ENCODE measurements at places on chromosomes 6 and 20.

- peak; percentile 63 for DNase-seq
Measured at GRCh38 chr6:31769684-31770371, 7.3 kb downstream of the VWA7 start.

DNA sequence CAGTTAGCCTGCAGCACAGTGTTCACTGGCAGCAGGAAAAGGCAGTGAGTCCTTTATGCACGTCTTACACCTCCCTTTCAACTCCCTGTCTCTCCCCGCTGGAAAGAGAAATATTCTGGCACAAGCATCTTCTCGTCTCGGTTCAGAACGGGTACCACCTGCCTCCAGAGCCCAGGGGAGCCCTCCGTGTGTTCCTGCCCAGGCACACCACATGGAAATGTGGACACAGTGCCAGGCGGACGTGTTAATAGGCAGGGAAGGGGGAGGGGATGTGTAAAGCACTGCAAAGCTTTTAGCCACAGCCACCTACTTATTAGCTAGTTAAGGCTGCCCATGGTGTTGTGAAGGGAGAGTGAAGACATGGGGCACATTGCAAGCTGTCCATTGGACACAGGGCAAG is 219.7 kb downstream of the FARS2 start:
- no peak for DNase-seq

DNA sequence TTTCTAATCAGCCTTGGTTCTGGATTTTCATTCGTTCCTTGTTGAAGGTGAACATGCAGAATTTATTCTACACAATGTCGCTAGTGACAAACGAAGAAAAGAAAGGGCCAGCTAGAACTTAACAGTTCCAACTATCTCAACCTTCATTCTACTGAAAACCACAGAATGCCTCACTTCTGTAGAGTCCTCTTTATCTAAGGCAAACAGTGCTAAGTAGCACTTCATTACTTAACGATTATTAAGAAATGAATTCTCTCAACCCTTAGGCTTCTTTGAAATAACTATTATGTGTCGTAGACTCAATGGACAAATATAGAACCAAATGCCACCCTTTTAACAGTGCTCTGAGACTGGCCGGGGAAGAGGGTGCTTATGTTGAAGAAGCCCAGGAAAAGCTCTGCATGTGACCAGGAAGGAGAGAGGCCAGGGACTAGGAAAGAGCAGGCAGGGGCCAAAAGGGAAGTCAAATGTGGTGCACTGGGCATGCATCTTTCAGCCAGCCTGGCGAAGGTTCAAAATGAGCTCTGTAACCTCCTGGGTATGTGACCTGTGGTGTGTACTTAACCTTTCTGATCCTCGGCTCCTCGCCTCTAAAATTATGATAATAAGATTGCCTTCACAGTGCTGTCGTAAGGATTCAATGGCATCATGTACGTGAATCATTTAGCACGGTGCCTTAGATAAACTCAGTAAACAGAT is 55.4 kb upstream of the BMP2 start:
- DNase-seq, result no peak

GRCh38 chr6:30654798-30655742 is 8.1 kb downstream of the C6orf136 start:
- no peak for DNase-seq

DNA sequence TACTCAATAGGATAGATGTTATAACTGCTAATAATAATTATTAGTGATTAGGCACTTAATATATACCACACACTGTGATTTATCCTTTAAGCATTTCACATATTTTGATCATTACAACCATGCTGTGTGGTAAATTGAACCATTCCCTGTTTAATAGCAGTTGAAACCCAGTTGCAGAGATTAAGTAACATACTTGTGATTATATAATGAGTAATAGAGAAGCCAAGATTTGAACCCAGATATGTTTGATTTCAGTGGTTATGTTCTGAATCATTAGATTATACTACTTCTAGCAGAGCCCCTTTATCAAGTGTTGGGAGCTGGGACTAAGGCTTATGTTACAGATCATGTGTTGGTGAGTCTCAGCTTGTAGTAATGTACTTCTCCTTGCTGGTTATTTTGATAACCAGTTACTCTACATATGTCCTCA is 44.1 kb downstream of the STK4 start:
- no peak for DNase-seq

GRCh38 chr6:131290955-131291354 is 155.7 kb downstream of the AKAP7 start:
- DNase-seq, result no peak

DNA sequence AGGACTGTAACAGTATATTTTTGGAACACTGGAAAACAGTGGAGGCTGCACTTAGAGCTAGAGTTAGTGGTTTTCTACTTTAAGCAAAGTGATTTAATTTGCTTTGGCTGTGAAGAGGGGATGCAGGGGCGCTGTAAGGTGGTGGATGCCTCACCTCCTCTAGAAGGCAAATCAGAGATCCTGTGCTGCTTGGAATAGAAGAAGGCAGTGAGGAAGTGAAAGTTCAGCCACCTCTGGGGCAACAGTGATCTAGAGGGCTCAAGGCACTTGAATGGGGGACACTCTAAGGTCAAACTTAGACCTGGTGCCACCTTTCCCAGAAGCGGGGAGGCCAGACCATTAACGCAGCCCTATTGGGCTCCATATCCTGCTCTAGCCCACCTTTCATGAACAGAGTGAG is 19.0 kb upstream of the SNRPB2 start:
- no peak for DNase-seq

DNA sequence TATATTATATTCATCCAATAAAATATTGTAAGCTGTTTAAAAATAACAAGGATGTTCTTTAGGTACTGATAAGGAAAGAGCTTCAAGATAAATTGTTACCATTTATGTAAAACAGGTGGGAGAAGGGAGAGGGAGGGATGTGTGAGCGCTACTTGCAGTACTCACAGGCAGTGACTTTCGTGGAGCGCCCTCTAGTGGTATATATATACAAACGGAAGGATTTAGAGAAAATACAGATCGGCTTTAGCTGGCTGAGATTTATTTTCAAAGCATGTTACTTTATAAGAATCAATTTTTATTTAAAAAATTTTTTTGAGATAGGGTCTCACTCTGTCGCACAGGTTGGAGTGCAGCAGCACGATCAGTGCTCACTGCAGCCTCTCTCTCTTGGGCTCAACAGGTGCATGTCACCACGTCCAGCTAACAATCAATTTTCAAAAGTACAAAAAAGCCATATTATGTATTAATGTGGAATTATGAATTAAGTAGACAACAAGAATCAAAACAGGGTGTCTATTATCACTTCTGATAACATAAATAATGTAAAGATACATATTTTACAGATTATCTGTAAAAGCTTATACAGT is 3.3 kb upstream of the MOG start:
- no peak for DNase-seq

DNA sequence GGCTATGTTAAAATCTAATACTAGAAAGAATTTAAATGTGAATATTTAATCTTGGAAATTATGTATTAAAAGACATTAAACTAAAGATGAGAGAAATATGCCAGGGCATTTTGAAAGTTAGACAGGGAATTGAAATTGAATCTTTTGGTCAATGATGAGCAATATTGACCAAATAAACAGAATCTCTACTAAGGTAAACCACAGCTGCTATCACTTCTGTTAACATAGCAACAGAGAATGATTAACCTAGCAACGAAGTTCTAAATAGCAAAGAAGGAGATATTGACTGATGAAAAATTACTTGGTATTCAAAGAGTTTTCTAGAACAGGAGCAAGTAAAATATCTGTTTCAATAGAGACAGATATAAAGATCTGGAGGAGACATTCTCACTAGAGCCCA is 45.2 kb upstream of the RSPO3 start:
- DNase-seq, result no peak

- no peak for DNase-seq
Measured at GRCh38 chr20:1305712-1306111, 23.2 kb downstream of the SDCBP2 start.

- no peak for DNase-seq
Measured at GRCh38 chr6:90497411-90497810, 89.5 kb downstream of the MAP3K7 start.

- DNase-seq, result no peak
Measured at GRCh38 chr6:157538168-157538567, 157.2 kb downstream of the ZDHHC14 start.

DNA sequence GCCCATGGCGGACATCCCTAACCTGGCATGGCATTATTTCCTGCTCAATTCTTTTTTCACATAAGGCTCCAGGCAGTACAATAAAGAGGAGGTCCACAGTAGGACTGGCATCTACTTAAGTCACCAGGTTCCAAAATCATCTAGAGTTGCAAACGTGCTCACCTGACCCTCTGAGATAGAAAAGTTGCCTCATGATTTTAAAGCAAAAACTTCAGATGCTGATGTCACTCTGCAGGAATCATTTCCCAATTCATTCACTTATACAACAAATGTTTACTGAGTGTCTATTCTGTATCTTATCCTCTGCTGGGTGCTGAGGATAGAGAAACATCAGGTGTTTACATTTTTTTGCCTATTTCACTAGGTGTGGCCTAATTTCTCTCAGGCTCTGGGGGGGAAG is 2.2 kb downstream of the ADGRF4 start:
- no peak for DNase-seq

DNA sequence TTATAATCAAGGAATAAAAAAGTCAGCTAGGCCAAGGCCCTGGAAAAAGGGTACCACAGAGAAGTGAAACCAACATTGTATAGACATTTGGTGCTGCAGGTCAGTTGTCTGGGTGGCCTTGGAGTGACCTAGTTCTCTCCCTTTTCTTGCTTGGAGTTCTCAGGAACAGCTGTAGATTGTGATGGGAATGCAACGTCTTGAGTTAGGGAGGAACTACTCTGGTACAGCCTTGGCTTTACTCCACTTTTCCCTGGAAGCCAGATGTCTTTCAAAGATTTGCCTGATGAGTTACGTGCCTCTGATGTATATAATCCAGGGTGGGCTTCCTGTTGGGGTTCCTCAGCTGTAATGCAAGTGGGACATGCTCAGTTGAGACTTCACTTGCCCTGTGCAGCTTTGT is 694.7 kb downstream of the HTR1B start:
- no peak for DNase-seq

DNA sequence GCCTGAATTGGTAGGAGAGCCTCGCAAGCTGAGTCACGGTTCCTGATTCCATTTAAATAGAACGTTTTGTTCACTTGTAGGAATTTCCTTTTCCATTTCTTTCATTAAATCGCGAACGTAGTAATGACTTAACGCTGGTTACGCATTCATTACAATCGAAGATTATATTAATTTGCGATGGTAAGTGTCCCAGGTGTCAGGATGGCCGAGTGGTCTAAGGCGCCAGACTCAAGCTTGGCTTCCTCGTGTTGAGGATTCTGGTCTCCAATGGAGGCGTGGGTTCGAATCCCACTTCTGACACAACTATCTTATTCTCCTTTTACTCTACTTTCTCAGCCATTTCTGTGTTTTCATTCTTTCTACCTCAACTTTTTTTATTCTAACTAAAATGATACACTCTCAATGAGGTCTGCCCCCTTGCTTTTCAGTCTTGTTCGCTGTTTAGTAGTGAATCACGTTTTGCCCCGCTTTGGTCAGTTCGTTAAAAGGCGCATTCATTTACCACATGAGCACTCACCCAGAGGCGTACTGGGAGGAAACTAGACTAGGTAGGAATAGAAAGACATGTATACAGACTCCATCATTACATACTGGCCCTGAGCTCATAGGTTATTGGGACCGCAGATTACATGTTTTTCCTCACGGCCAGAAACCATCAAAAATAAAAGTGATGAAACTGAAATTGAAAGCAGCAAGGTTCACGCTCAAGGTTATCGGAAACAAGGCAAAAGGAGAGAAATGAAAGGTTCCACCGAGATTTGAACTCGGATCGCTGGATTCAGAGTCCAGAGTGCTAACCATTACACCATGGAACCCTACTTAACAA is 17.3 kb upstream of the TRIM27 start:
- peak; percentile 39 for DNase-seq

- DNase-seq, result no peak
Measured at GRCh38 chr6:79586548-79586947, 44.6 kb upstream of the SH3BGRL2 start.

- no peak for DNase-seq
Measured at GRCh38 chr6:159065759-159066329, 21.1 kb upstream of the TAGAP start.

GRCh38 chr6:152309648-152310047 is 327.5 kb downstream of the SYNE1 start:
- peak; percentile 61 for DNase-seq

- DNase-seq, result no peak
Measured at GRCh38 chr6:22271081-22271480, 25.8 kb downstream of the PRL start.

- no peak for DNase-seq
Measured at GRCh38 chr6:130134582-130134981, 88.2 kb downstream of the SAMD3 start.

GRCh38 chr6:9936551-9936950 is 478.3 kb downstream of the TFAP2A start:
- no peak for DNase-seq

GRCh38 chr20:35283441-35284266 is 918 bp downstream of the EIF6 start:
- no peak for DNase-seq

DNA sequence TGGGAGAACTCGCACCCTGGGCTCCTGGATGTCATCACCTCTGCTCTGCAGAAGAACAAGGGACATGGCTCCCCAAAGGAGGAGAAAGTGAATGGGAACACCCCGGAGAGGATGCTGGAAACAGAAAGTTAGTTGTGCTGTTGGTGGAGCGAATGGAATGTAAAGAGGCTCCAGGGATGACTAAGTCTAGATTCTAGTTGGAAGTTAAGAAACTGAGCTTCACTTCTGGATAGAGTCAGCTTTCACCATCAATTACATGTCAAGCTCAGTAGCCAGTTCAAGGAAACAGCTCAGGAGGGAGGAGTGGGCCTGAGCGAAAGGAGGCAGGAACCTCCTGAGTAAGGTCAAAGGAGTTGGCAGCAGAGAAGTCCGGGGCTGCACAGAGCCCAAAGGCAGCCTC is 132.1 kb upstream of the ARID1B start:
- DNase-seq, result no peak

- no peak for DNase-seq
Measured at GRCh38 chr20:61052195-61052750, 199.8 kb upstream of the CDH4 start.

DNA sequence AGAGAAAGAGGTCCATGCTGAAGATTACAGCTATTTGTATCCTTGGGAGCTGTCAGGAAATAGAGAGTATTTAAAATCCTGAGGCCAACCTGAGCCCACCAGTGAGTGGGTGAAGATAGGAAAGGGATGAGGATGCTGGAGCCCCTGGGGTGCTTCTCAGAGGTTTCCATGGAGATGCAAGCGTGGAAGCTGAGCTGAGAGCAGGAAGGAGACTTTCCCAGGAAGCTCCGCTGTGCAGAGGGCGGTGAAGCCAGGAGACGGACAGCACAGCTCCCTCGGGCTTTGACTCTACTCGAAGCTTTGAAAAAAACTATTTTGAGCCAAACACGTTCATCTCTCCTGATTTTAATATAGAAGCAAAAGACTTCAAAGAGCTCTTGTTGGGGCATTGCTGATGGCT is 222.1 kb downstream of the SMOC2 start:
- DNase-seq, result no peak

DNA sequence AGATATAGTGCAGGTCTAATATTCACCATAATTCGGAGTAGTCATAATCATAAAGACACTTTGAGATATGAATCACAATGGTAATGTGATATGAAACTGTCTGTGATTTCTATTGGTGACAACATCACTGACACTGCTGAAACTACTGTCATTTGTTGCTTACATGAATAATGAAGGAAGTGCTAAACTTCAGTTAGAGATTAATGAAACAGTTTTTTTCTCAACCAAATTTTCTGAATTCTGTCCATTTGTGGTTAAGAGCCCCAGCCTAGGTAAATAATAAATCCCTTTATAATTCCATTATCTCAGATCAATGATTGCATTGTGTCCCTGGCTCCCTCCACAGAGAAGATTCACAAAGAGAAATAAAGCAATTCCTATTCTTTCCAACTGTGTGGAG is 122.6 kb downstream of the HIVEP2 start:
- DNase-seq, result no peak

- no peak for DNase-seq
Measured at GRCh38 chr6:54282186-54282585, 26.1 kb upstream of the TINAG start.

Measured in activated T-helper 1 cell treated with Interleukin-2 at 50 U/mL for 16 hours (primary cell).